Stimulated activated CD4-positive, alpha-beta T cell treated with anti-CD3 and anti-CD28 coated beads, Interleukin-1b, Interleukin-23, amount 100 ng/mL, for 1 hour (primary cell): ENCODE measurements at places on chromosomes 6 and 20.

DNA sequence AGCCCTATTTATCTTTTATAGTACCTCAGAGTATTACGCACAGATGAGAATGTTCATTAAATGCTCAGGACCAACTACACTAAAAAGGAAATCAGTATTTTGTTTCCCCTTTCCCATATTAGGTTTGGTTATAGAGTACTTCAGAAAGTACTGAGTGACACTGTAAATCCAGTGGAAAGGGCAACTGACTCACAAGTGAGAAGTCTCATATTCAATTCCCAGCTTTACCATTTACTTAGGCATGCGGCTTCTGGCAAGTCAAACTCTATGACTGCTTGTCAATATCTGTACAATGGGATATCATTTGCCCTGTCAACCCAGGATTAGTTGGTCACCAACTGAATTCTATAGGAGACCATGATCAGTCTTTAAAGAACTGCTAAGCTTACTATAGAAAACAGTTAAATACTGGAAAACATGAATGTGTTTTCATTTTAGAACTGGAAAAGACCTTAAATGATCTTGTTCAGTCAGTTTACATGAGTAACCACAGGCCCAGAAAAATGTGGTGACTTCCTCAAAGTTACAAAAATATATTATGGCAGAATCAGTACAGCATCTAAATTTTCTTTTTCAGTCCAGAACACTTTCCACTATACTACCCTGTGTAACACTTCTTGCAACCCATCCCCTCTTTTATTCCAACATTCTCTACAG lies 3.6 kb downstream of the MAP3K7 start:
- no peak for DNase-seq

- no peak for DNase-seq
These were observed 310.3 kb downstream of the CLVS2 start for GRCh38 chr6:123306334-123306733.

GRCh38 chr6:136362421-136363356 lies 73.0 kb upstream of the BCLAF1 start:
- no peak for DNase-seq

GRCh38 chr6:75893776-75894152 lies 144.7 kb downstream of the MYO6 start:
- DNase-seq = no peak

DNA sequence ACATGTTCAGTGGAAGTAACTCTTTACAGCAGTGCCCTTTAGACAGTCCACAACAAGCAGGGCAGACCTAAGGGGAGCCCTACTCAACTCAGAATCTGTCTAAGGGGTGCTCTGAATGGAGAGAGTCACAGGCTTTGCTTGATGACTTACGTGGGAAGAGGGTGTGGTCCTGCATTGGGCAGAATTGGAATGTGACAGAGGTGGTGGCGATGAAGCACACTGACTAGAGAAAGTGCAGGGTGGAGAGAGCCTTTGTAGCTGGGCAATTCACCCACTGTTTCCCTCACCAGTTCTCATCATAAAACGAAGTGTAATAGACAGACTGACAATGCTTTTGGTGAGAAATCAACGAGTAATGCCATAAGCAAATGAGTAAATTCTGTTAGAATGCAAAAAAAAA lies 11.2 kb downstream of the TP53INP2 start:
- no peak for DNase-seq

DNA sequence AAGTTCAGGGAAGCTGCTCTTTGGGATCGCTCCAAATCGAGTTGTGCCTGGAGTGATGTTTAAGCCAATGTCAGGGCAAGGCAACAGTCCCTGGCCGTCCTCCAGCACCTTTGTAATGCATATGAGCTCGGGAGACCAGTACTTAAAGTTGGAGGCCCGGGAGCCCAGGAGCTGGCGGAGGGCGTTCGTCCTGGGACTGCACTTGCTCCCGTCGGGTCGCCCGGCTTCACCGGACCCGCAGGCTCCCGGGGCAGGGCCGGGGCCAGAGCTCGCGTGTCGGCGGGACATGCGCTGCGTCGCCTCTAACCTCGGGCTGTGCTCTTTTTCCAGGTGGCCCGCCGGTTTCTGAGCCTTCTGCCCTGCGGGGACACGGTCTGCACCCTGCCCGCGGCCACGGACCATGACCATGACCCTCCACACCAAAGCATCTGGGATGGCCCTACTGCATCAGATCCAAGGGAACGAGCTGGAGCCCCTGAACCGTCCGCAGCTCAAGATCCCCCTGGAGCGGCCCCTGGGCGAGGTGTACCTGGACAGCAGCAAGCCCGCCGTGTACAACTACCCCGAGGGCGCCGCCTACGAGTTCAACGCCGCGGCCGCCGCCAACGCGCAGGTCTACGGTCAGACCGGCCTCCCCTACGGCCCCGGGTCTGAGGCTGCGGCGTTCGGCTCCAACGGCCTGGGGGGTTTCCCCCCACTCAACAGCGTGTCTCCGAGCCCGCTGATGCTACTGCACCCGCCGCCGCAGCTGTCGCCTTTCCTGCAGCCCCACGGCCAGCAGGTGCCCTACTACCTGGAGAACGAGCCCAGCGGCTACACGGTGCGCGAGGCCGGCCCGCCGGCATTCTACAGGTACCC lies at the start of gene ESR1:
TSS of gene ESR1 (plus strand) at position 170 of the 858 bp plus-strand sequence. CDS start at position 401, 231 bp downstream.
- DNase-seq = no peak

GRCh38 chr6:13870214-13870830 lies 54.4 kb upstream of the RNF182 start:
- no peak for DNase-seq

- no peak for DNase-seq
These were observed 1192.4 kb upstream of the CITED2 start for GRCh38 chr6:140566781-140567277.
